ENCODE measurements at places on chromosomes 4 and X. TPM values are rescaled to one million over a fixed set of nuclear protein-coding genes. Genes with fewer than 3 reads are reported as not detected.

DNA sequence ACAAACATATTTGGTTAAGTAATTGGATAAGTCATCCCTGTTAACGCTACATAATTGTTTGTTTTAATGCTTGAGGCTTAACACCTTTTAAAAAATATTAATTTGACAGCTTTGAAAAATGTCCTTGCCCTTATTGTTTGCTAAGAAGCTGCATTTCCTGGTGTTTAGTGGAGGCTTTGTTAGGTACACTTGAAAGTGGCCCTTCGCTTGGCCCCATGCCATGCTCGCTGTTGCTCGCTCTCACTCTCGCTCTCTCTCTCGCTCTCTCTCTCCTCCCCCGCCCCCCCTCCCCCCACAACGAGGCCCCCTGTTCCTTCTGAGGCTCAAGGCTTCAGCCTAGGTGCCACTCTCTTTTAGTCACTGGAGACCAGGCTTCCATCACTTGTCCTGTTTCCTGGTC, 139.6 kb downstream of the DCLK2 start:
- no peaks in the 10 kb centered on the region for H3K4me1 ChIP-seq
- no peak for DNase-seq
- H3K4me3 ChIP-seq, result no peak overlapping the region
- no peaks in the 10 kb centered on the region for H3K36me3 ChIP-seq
- no peaks in the 10 kb centered on the region for H3K27me3 ChIP-seq
- no peak overlapping the region for H3K27ac ChIP-seq

Gene RNF175
- 1.5 TPM for total RNA-seq

DNA sequence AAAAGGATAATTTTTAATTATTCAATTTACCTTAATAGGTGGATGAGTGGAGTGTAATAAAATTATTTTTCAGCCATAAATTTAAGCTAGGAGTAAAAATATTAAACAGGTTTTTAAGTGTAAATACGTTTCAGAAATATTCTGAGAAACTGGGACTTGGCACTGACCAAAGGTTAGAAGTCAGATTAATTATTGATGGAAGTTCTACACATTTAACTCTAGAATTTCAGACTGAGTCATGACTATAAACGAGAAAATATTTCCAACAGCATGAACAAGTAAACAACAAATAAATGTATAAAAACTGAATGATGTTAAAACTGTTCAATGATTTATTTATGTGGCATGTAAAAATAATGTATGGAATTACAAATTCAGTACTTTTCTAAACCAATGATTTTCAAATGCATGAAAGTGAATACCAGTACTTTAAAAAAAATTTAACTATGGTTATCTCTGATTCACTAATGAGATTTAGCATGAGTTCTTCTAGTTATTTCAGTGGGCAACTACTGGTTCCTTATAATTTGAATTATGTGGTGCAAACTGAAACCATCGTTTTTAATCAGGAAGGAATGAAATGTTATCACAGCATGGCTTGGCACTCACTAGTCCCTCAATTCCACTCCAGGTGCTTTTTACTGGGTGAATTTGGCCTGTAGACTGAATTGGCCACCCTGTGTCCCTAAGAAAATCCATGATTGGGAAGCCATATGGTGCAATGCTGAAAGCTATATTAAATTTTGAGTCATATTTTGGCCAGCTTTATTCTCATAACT, 244.2 kb downstream of the FSTL5 start:
- no peak for DNase-seq
- no peaks in the 10 kb centered on the region for H3K27me3 ChIP-seq
- H3K4me1 ChIP-seq, result no peaks in the 10 kb centered on the region
- no peak overlapping the region for H3K4me3 ChIP-seq
- H3K36me3 ChIP-seq, result no peaks in the 10 kb centered on the region
- H3K27ac ChIP-seq, result no peak overlapping the region

Gene SPANXD
- total RNA-seq, result not detected

GRCh38 chr4:96025011-96025410, 185.1 kb downstream of the PDHA2 start:
- H3K4me1 ChIP-seq, result no peaks in the 10 kb centered on the region

Gene FGFRL1
- 8.0 TPM for total RNA-seq

GRCh38 chr4:161540265-161540664, 623.5 kb downstream of the FSTL5 start:
- H3K36me3 ChIP-seq, result no peaks in the 10 kb centered on the region
- no peaks in the 10 kb centered on the region for H3K4me1 ChIP-seq
- H3K27me3 ChIP-seq, result no peaks in the 10 kb centered on the region
- H3K27ac ChIP-seq, result no peak overlapping the region
- H3K4me3 ChIP-seq, result no peak overlapping the region
- DNase-seq, result no peak

Gene SYP
- total RNA-seq, result 2.6 TPM

DNA sequence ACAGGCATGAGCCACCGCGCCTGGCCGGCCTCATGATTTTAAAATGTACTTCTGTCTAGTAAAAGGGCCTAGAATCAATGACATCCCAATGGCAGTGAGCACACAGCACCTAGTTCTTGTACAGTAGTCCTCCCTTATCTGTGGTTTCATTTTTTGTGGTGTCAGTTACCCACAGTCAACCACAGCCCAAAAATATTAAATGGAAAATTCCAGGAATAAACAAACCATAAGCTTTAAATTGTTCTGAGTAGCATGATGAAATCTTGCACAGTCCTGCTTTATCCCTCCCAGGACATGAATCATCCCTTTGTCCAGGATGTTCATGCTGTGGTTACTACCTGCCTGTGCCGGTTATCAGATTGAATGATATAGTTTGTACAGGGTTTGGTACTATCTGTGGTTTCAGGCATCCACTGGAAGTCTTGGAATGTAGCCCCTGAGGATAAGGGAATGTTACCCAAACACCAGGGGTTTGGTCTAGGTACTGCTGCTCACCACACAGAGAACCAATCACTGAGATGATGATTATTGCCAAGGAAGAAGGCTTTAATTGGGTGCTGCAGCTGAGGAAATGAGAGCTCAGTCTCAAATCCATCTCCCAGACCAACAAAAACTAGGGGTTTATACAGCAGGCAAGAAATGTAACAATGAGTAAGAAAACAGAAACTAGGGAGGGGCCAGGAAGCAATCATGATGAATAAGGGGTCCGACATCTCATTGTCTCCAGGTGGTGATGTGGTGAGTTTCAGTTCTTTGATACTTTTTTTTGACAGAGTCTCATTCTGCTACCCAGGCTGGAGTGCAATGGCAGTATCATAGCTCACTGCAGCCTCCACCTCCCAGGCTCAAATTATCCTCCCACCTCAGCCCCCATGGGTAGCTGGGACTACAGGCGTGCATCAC, 16.2 kb upstream of the FHL1 start:
- H3K36me3 ChIP-seq, result no peaks in the 10 kb centered on the region
- DNase-seq, result peak; percentile 19
- peaks cover 11% of the 10 kb centered on the region for H3K4me1 ChIP-seq
- H3K27me3 ChIP-seq, result no peaks in the 10 kb centered on the region

- no peak overlapping the region for H3K27ac ChIP-seq
- no peak overlapping the region for H3K4me3 ChIP-seq
- no peaks in the 10 kb centered on the region for H3K36me3 ChIP-seq
- DNase-seq, result no peak
- peaks cover 17% of the 10 kb centered on the region for H3K4me1 ChIP-seq
Observed at GRCh38 chr4:56286763-56287162, 100.5 kb downstream of the AASDH start.

Gene CFI
- not detected for total RNA-seq

GRCh38 chr4:130125467-130125866, 1029.5 kb downstream of the C4orf33 start:
- no peak overlapping the region for H3K4me3 ChIP-seq
- no peak for DNase-seq
- no peaks in the 10 kb centered on the region for H3K4me1 ChIP-seq
- no peaks in the 10 kb centered on the region for H3K27me3 ChIP-seq

Gene CAPN6
- not detected for total RNA-seq

DNA sequence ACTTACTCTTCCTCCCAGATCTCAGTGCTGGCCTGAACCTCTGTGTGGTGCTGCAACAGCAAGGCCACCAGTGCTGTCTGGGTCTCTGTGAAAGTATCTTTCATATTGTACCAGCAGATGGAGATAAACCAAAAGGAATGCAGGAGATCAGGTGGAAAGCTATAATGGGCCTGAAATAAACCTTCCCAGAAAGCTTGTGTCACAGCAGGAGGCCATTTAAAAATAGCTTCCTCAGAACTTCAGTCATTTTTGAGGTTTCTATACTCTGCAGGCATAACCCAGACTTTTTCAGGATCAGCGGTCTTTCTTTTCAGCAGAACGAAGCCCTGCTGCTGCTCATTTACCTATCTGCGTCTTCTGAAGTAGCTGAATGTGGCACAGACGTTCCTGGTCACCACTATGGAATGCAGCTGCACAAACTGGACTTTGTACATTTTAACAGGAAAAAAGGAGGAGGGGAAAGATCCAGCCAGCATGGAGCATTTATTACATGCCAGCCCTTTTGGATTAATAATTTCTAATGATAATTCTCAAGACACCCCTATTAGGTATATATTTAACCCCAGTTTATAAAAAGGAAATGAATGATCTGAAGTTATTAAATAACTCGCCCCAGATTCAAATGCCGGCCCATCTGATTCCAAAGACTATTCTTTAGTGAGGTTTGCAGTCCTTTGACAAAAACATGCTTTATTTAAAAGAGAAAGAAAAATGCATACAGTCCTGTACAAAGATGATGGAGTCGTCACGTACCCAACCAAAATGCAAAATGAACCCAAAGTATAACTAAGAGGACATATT, 119.7 kb downstream of the NFKB1 start:
- H3K4me1 ChIP-seq, result peaks cover 52% of the 10 kb centered on the region
- H3K36me3 ChIP-seq, result peaks cover 15% of the 10 kb centered on the region
- H3K27me3 ChIP-seq, result no peaks in the 10 kb centered on the region
- H3K4me3 ChIP-seq, result no peak overlapping the region

DNA sequence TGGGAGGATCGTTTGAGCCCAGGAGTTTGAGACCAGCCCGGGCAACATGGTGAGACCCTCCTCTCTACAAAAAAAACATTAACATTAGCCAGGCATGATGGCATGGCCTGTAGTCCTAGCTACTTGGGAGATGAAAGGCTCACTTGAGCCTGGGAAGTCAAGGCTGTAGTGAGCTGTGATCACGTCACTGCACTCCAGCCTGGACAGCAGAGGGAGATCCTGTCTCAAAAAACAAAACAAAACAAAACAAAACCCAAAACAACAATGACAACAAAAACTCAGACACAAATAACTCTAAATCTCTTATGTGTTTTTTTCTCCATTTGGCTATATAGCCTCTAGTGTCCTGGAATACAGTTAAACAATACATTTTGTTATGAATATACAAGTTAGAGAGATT, 127.3 kb upstream of the STK26 start:
- H3K27me3 ChIP-seq, result no peaks in the 10 kb centered on the region

Gene MAP7D2
- total RNA-seq, result 0.69 TPM

Gene CXXC4
- total RNA-seq, result not detected

- no peak for DNase-seq
- H3K36me3 ChIP-seq, result no peaks in the 10 kb centered on the region
- H3K27me3 ChIP-seq, result no peaks in the 10 kb centered on the region
- no peak overlapping the region for H3K27ac ChIP-seq
- no peak overlapping the region for H3K4me3 ChIP-seq
Observed at GRCh38 chrX:55206162-55206941, 13.8 kb upstream of the PAGE5 start.

Gene FHL1
- 17.7 TPM for total RNA-seq

Gene DMRTC1
- not detected for total RNA-seq

All from activated naive CD4-positive, alpha-beta T cell treated with anti-CD3 and anti-CD28 coated beads for 36 hours (primary cell).